ENCODE measurements at places on chromosomes 16 and 17.
A peak's percentile ranks its signal among the peaks of the same experiment; 100 is the strongest.

- no peak for DNase-seq
Observed at GRCh38 chr17:59026176-59026939, 80.3 kb downstream of the TRIM37 start.

DNA sequence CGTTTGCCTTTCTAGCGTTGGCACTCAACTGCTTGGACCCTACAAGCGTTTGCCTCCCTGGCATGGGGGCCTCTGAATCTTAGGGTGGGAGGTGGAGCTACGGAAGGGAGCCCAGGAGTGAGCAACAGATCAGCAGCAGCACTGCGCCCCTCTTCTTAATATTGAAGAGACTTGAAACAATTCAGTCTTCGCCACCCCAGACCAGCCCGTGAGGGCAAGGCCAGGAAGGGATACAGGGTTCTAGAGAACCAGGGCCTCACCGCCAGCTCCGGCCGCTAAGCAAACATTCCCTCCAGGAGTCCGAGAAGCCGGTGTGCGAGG lies 1.5 kb upstream of the GPRC5C start:
- no peak for DNase-seq

DNA sequence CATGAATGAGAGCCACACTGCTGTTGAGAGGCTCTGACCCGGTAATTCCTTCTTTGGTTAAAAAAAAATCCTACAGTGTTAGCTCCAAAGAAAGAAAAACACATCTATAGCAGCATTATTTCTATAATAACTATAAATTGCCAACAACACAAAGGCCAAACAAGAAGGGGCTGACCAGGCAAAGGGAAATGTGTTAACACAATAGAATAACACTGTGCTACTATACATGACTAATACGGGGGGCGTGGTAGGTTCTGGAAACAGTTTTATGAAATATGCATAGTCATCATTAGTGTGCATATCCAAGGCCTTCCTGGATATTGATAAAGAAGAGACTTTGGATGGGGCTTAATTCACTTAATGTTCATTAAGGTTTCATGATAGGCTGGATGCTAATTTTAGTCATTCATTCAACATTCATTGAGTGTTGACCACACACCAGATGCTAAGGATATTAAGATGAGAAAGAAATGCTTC lies 50.0 kb upstream of the CCL1 start:
- DNase-seq = no peak

DNA sequence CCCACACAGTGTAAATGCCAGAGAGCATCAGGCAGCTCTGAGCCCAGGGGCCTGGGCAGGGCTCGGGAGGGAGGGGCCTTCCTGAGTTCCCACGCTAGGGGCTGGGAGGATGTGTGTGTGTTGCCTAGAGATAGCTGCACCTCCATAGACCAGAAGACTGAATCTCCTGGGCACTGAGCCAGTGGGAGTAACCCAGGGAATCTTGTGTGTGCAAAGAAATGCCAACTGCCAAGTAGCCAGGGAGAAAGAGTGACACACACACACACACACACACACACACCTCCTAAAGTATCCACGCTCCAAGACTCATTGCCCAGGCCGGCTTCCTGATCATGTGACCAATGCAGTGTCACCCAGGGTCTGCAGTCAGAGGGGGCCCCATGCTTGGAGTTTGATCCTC lies 166.2 kb upstream of the RPL38 start:
- DNase-seq = no peak

DNA sequence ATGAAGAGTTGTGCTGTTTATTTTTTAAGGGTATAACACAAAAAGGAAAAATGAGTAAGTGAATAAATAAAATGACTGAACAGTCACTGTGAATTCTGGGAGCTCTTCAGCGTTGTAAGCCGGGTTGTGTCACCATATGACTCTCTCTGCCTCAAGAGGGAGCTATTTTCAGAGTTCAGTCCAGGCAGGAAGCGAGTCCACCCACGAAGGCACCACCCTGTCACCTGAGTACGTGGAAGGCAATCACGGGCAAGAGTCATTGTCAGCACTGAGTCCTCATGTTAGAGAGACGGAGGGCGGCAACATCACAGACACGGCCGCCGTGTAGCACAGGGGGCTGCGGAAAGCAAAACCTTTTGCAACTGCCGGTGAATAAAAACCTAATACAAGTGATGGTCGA lies 227.6 kb downstream of the UTP18 start:
- DNase-seq = peak; percentile 15

- DNase-seq = no peak
Observed at GRCh38 chr16:22734368-22734767, 79.6 kb upstream of the HS3ST2 start.

DNA sequence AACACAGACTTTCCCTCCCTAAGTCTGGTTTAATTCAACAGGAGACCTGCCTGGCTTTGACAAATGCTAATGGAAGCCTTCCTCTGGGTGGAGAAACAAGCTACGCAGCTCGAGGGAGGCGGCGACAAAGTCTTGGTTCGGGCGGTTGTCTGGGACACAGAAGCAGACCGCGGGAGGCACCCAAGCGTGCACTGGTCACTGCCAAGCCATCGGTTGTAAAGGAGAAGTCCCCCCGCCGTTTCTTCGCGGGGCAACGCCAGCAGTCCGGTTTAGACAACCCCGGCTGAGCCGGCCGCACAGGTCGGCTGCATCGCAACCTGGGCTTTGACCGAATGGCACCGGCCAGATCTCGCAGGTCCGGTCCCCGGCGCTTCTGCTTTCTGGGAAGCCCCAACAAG lies 586 bp downstream of the GLYR1 start:
- no peak for DNase-seq

DNA sequence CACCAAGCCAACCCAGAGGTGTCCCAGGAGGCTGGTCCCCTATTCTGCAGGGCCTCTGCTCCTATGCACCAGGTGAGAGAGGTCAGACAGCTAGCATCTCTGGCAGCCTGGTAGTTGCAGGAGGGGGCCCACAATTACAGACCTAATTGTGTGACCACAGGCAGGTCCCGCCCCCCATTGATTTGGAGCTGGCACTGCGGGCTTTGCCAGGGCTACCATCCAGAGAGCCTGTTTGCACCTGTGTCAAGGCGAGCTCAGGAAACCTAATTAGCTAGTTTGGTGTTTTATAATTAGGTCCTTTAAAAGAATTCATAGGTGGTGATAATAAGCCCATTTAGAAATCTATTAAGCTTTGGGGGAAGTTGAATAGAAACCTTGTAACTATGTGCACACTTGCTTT lies 90.2 kb downstream of the MRM1 start:
- no peak for DNase-seq

DNA sequence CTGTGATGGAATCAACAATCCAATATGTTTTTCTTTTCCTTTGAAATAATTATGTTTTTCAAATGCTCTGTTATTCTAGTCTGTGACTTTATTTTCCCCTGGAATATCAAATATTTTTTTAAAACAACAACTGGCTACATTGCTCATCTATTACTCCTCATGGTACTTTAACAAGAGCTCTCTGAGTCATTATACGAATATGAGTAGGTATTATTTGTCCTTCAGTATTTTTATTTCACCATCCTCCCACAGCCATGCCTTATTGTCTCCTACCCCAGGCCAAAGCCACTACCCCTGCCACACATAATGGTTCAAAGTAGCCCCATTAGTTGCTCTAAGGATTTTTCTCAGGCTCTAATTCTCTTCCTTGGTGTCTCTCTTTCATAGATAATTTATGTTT lies 1572.3 kb downstream of the CDH8 start:
- no peak for DNase-seq

DNA sequence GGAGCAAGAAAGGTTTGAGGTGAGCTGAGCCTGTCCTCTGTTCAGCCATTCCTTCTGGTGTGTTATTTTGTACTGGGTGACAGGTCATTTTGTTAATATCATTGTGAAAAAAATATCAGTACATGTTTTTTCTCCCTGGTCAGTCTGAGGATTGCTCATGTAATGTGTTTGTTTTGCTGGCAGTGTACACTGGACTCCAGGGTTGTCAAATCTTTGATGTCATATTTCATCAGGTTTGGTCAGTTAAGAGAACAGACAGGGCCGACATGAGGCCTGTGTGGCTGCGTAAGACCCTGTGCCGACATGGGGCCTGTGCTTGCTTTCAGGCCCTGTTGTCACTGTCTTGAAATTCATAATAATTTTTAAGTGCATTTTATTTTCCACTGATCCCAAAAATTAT lies 22.5 kb downstream of the CLUAP1 start:
- DNase-seq = no peak

GRCh38 chr16:67509016-67509415 lies 19.6 kb upstream of the RIPOR1 start:
- DNase-seq = no peak

DNA sequence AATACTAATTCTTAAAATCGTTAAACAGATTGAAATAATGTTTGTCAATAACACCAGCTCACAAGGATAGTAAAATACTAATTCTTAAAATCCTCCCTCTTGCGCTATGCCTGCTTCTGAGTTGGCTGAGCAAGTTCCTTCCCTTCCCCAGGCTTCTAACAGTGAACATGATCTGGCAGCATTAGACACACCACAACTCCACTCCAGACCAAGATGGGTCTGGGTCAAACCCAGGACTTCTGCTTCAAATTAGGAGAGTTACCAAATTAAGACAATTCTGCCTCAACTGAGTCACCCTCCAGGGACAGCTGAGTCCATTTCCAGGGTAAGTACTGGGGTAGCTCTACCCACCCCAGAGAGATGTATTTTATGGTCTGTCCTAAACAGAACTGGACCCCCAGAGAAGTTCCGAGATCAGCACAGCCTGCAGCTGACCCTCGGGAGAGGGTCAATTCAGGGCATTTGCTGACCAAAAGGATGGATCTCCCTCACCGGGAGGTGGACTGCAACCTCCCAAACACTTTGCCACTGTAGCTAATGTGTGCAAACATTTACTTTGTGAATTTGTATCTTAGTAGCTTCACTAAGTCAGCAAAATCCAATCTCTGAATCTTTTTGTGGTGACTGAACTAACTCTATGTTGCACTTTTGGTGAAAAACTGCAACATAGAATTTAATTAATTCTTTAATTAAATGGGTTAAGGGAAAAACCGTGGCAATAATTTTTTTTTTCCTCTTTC lies 48.8 kb downstream of the ADCY9 start:
- DNase-seq = no peak

- DNase-seq = no peak
Observed at GRCh38 chr17:27530764-27531391, 74.6 kb downstream of the KSR1 start.

GRCh38 chr17:64214950-64215349 lies 48.1 kb downstream of the TEX2 start:
- DNase-seq = no peak

DNA sequence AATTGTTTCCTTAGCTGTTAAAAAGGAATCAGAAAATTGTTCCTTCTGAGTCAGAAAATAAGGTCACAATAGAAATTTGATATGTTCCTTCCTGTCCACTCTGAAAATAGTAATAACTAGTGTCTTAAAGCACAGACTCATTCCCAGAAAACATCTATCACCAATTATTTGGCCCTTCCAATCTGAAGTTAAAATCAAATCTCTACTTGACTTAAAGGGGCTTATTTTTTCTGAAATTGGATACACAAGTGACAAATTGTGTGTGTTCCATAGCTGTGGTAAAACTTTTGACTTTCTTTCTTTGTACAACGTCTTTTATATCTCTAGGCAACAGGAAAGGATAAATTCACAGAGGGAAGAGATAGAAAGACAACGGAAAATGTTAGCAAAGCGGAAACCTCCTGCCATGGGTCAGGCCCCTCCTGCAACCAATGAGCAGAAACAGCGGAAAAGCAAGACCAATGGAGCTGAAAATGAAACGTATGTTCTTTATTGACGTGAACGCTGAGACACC lies 54.5 kb upstream of the MRC2 start:
- DNase-seq = no peak

DNA sequence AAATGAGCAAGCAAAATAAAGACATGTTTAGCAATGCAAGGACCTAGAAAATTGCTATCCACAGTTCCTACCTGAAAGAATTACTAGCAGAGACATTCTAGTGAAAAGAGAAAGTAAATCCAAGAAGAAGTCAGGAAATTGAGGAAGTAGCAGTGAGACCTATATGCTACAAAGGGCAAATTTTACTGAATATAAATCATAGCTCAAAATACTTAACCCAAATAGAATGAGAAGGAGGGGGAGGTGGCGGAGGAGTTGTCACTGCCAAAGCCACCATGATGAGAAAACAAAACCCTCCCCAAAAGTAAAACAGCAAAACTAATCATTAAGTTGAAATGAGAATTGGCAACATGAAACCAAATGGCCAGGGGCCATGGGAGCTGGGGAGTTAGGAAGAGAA lies 39.3 kb downstream of the PITPNM3 start:
- no peak for DNase-seq

- DNase-seq = no peak
Observed at GRCh38 chr17:66449418-66449977, 147.1 kb downstream of the PRKCA start.

DNA sequence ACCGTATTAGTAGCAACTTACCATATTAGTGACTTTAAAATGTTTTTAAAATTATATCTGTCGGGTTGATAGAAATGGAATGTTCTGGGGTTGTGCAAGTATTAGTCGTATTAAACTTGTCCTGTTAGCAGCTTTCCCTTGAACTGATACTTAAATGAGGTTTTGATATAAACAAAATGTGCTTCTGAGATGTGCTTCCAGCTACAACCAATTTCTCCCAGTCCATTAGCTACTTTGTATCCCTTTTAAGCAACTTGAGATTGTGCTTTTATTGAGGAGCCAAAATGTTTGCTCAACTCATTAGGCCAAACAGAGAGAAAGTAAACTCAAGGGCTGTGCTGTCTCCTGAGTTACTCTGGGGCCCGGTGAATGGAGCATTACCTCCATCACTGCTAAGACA lies 255.0 kb upstream of the RBFOX1 start:
- DNase-seq = no peak

DNA sequence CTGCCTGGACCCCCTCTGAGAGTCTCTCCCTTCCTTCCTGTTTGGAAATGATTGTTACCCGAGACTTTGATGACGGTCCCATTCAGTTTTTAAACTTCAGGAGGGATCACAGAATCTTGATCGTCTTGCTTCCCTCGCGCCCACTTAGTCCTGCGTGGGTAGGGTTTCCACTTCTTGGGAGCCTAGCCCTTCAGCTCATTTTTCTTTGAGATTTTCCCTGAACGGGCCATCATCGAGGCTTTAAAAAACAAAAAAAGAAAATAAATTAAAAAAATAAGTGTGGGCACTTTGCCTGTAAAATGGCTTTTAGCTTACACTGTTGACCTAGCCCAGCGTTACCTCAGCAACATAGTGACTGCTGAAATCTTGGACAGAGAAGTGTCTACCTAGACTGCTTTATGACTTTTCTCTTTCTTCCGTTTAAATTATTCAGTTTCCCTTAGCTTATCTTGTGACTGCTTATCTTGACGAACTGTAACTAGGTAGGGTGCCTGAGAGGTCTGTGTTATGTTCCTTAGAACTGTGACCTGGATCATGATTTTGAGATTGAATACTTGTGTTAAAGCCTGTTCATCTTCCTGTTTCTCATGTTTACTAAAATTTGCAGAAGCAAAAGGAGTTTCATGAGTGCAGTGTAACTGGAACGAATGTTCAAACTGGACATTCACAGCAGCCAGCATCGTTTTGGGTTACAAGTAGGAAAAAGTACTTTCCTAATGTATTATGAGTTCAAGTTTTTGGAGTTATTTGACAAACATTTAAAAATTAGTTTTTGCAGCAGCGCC lies 874 bp downstream of the WWP2 start:
- DNase-seq = no peak
